ENCODE measurements at places on chromosomes 2 and 18.

DNA sequence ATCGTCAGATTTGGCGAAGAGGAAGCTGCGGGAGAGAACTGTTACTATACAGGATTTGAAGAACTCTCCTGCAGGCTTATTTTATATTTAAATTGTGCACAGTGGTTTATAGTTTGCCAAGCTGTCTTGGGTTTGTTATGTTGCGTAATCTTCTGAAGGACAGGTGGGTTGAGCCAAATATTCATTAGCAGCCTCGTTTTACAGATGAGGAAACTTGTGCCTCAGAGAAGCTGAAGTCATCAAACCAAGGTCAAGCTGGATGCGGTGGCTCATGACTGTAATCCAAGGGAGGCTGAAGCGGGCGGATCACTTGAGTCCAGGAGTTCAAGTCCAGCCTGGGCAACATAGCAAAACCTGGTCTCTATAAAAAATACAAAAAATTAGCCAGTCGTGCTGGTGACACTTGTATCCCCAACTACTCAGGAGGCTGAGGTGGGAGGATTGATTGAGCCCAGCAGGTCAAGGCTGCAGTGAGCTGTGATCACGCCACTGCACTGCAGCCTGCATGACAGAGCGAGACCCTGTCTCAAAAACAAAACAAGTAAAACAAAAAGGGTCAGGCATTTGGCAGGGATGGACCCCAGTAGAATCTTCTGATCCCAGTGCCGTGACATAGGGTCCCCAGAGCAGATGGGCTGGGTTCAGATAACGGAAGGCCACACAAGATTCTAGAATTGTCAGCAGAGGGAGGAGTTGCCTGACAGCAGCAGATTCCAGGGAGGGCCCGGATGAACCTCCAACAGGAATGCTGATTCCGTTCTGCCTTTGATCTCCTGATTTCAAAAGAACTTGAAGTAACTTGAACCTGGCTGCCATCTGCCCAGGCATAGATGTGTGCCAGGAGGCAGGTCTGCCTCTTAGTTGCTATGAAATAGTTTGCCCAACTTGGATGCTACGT lies 50.6 kb downstream of the SH3BP4 start:
- no peaks in the 10 kb centered on the region for H3K36me3 ChIP-seq
- H3K27ac ChIP-seq, result no peak overlapping the region
- no peak for DNase-seq
- no peak overlapping the region for H3K4me3 ChIP-seq
- no peaks in the 10 kb centered on the region for H3K4me1 ChIP-seq

GRCh38 chr2:155218945-155219344 lies 520.5 kb downstream of the KCNJ3 start:
- no peak overlapping the region for H3K27ac ChIP-seq
- DNase-seq, result no peak
- H3K27me3 ChIP-seq, result no peaks in the 10 kb centered on the region
- H3K4me3 ChIP-seq, result no peak overlapping the region

DNA sequence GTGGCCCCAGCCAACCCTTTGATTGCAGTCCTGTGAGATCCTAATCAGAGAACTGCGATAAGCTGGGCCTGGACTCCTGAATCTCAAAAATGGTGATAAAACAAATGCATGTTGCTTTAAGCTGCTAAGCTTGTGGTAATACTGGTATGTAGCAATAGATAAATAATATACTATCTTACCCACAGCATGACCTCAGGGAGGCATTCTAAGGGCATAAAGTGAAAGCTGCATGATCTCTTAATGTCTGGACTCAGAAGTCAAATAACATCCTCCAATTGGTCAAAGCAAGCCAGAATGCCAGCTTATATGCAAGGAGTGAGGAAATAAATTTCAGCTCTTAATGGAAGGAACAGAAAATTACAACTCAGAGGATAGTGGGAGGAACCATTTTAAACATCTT lies 246.1 kb downstream of the FSIP2 start:
- no peak for DNase-seq
- H3K4me1 ChIP-seq, result no peaks in the 10 kb centered on the region
- no peaks in the 10 kb centered on the region for H3K27me3 ChIP-seq
- no peak overlapping the region for H3K4me3 ChIP-seq

- H3K36me3 ChIP-seq, result peaks cover 11% of the 10 kb centered on the region
- H3K27me3 ChIP-seq, result peaks cover 4% of the 10 kb centered on the region
- no peak overlapping the region for H3K4me3 ChIP-seq
- H3K27ac ChIP-seq, result no peak overlapping the region
Observed at GRCh38 chr2:203928849-203929248, 7.7 kb upstream of the ICOS start.

- peaks cover 8% of the 10 kb centered on the region for H3K27me3 ChIP-seq
- H3K4me3 ChIP-seq, result no peak overlapping the region
- peaks cover 7% of the 10 kb centered on the region for H3K4me1 ChIP-seq
- DNase-seq, result no peak
Observed at GRCh38 chr2:102018823-102019445, 27.2 kb downstream of the IL1R2 start.

DNA sequence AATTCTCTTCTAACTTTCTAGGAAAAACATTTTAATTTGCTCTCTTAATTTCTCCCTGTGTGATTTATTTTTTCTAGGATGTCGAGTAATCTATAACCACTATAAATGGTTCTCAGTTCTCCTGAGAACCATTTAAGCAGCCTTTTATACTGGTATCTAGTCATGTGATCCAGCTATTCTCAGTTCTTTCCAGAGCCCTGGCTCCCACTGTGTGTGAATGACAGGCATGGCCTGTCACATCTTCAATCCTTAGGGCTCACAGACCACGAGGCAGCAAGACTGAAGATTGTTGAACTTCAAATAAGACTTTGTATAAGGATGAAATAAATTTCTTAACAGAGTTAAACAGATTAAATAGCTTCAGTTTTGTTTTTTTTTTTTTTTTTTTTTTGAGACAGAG lies 219.4 kb downstream of the HNMT start:
- H3K36me3 ChIP-seq, result no peaks in the 10 kb centered on the region
- H3K27ac ChIP-seq, result no peak overlapping the region
- H3K4me1 ChIP-seq, result no peaks in the 10 kb centered on the region
- no peaks in the 10 kb centered on the region for H3K27me3 ChIP-seq

- no peaks in the 10 kb centered on the region for H3K27me3 ChIP-seq
- DNase-seq, result no peak
- H3K36me3 ChIP-seq, result peaks cover 12% of the 10 kb centered on the region
Observed at GRCh38 chr2:177538323-177538722, 145.8 kb downstream of the AGPS start.

- H3K4me3 ChIP-seq, result peak overlapping the region; percentile 0
- H3K36me3 ChIP-seq, result peaks cover 6% of the 10 kb centered on the region
- no peaks in the 10 kb centered on the region for H3K27me3 ChIP-seq
- peaks cover 61% of the 10 kb centered on the region for H3K4me1 ChIP-seq
Observed at GRCh38 chr2:43127208-43127940, 99.0 kb downstream of the ZFP36L2 start.

DNA sequence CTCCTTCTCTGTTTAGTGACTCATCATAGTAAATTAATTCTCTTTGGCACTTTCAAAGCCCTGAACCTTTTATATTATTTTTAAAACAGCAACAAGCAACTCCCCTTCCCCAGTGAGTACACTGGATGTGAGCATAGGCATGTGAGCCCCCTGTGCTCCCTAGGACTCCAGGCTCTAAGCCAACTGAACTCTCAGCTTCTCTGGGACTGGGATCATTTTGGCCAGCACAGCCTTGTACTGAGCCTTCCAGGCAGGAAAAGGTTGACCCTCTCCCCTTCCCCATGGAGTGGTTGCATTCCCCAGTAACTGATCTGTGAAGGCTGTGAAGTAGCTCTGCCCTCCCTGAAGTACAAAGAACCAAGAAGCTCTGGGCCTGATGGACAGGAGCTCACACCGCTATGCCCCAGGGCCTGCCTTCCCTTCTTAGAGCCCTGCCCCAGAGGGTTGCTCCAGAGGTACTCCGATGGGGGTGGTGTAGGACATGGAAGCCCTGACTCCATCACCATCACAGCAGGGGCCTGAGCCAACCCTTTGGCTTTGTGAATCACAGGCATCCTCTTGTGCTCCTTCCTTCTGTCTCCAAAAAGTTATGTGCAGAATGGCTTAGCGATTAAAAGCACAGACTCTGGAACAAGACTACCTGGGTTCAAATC lies 57.8 kb downstream of the ADD2 start:
- no peak overlapping the region for H3K27ac ChIP-seq
- no peaks in the 10 kb centered on the region for H3K27me3 ChIP-seq
- H3K4me1 ChIP-seq, result no peaks in the 10 kb centered on the region
- H3K4me3 ChIP-seq, result no peak overlapping the region
- no peaks in the 10 kb centered on the region for H3K36me3 ChIP-seq

DNA sequence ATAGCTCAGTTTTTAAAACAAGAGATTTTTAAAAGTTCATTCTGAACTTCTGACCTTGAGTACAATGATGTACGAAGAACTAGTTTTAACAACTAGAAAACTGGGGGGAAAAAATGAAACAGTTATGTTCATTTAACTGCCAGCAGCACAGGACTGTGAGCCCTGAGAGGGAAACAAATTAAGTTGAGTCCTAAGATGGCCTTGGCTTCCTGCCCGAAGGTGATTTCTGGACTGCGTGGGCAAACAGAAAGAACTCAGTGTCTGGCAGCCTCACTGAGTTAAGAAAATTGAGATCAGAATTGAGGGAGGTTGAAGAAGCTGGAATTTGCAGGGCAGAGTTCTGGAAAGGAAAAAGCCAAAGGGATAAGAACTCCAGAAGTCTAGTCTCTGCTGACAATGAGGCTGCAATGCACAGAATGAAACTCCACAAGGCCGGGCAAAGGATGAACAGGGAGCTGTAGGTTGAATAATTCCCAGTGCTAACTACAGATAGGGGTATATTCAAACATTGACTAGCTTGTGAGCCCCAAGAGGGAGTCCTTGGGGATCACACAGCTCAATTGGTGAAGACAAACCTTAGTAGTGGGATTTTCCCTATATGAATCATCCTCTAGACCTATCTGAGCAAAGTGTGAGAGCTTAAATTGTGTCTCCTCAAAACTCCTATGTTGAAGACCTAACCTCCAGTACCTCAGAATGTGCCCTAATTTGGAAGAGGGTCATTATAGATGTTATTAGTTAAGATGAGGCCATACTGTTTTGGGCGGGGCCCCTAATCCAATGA lies 13.1 kb upstream of the CRACDL start:
- peaks cover 28% of the 10 kb centered on the region for H3K27me3 ChIP-seq
- no peak overlapping the region for H3K4me3 ChIP-seq
- H3K4me1 ChIP-seq, result no peaks in the 10 kb centered on the region
- H3K27ac ChIP-seq, result no peak overlapping the region

- DNase-seq, result no peak
- no peaks in the 10 kb centered on the region for H3K36me3 ChIP-seq
- no peaks in the 10 kb centered on the region for H3K4me1 ChIP-seq
- H3K27ac ChIP-seq, result no peak overlapping the region
- no peak overlapping the region for H3K4me3 ChIP-seq
Observed at GRCh38 chr2:178291703-178292102, 97.4 kb downstream of the OSBPL6 start.

- DNase-seq, result no peak
- no peaks in the 10 kb centered on the region for H3K27me3 ChIP-seq
- no peak overlapping the region for H3K27ac ChIP-seq
- H3K36me3 ChIP-seq, result no peaks in the 10 kb centered on the region
- H3K4me1 ChIP-seq, result no peaks in the 10 kb centered on the region
- no peak overlapping the region for H3K4me3 ChIP-seq
Observed at GRCh38 chr18:48638451-48638850, 99.6 kb downstream of the CTIF start.

DNA sequence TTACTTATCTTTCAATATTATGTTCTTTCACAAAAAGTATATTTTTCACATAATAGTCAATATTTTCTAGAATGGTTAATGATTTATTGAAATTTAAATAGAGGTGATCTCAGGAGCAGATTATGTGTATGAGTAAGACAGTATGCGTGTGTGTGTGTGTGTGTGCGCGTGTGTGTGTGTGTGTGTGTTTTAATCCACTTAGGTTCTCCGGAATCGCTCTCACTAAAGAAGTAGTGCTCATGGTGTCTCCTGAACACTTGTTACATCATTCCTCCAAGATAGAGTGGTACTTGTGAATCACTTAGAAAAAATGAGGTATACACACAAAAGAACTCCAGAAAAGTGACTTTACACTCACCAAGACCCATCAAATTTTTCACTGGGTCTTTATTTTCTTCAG lies 91.0 kb upstream of the KCNH7 start:
- H3K4me1 ChIP-seq, result no peaks in the 10 kb centered on the region
- no peaks in the 10 kb centered on the region for H3K36me3 ChIP-seq
- no peak overlapping the region for H3K27ac ChIP-seq

DNA sequence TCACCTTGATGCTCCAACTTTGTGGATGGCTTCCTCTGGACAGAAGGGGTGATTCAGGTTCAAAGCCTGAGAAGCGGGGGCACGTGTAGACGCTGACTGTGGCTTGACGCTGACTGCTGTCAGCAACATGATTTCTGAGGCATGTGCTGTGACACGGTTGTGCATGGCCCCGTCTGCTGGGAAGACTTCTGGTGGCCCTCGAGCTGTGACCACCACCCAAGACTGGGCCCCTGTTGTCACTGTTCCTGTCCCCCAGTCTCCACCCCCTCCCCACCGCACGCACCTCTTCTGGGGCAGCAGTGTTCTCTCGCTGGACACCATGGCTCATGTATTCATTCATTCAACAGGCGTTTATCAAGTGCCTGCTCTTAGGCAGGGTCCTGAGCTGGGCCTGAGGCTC lies 245.0 kb downstream of the FAM210A start:
- H3K27ac ChIP-seq, result no peak overlapping the region
- peaks cover 22% of the 10 kb centered on the region for H3K4me1 ChIP-seq
- no peak overlapping the region for H3K4me3 ChIP-seq
- DNase-seq, result no peak

GRCh38 chr2:3283206-3283605 lies 94.4 kb downstream of the EIPR1 start:
- H3K4me3 ChIP-seq, result no peak overlapping the region
- H3K27ac ChIP-seq, result no peak overlapping the region
- H3K27me3 ChIP-seq, result no peaks in the 10 kb centered on the region
- H3K4me1 ChIP-seq, result peaks cover 4% of the 10 kb centered on the region

GRCh38 chr18:74945774-74946545 lies 263.0 kb downstream of the PTGR3 start:
- no peak overlapping the region for H3K4me3 ChIP-seq
- H3K36me3 ChIP-seq, result no peaks in the 10 kb centered on the region
- H3K4me1 ChIP-seq, result peaks cover 30% of the 10 kb centered on the region
- DNase-seq, result no peak
- H3K27ac ChIP-seq, result no peak overlapping the region

- no peaks in the 10 kb centered on the region for H3K36me3 ChIP-seq
- H3K27ac ChIP-seq, result no peak overlapping the region
- no peaks in the 10 kb centered on the region for H3K4me1 ChIP-seq
- DNase-seq, result no peak
- H3K4me3 ChIP-seq, result no peak overlapping the region
Observed at GRCh38 chr2:50547521-50547920, 484.4 kb downstream of the NRXN1 start.

Measured in activated CD4-positive, alpha-beta T cell treated with anti-CD3 and anti-CD28 coated beads, Interleukin-2, amount 10 ng/mL, durations not matched to agents 24 days and 14 days (primary cell).